ENCODE measurements at places on chromosomes 2 and 18.

GRCh38 chr2:37653093-37653492 is 18.3 kb downstream of the CDC42EP3 start:
- DNase-seq, result no peak

DNA sequence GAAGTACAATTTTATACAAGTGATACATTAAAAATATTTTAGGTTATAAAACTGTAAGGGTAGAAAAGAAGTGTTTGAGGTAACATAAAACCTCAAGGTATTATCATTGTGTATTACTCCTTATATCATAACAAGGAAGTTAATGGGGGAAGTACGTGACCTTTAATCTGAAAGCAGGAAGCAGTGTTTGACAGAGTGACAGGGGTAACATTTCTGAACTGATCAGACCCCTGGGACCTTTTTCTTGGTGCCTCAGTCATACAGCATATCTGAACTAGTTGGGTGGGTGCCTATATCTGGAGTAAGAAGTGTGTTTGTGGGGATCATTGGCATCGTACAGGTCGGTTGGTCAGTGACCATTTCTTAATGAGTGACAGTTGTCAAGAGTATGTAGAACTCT is 43.0 kb downstream of the MALT1 start:
- DNase-seq, result no peak

GRCh38 chr2:67180841-67181240 is 216.3 kb upstream of the ETAA1 start:
- no peak for DNase-seq

DNA sequence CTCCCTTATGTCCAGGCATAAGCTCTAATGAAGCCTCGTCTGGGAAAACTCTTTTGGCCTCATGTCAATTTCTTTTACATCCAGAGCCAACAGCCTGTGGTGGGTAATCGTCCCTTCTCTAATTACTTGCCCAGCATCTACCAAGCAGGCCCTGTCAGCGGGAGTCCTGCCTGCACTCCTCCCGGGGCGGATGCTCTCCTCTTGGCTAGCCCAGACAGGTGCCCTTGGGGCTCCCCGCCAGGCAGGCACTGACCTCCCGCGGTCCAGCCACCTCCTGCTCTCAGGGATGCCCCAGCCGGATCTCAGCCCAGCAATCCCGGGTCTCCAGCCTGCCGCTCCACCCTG is 74.2 kb downstream of the NCAPH start:
- DNase-seq, result no peak

GRCh38 chr18:47143899-47144485 is 6.3 kb downstream of the HDHD2 start:
- no peak for DNase-seq

- DNase-seq, result no peak
Measured at GRCh38 chr2:174815526-174815925, 51.3 kb upstream of the CHRNA1 start.

GRCh38 chr2:24613154-24613814 is 122.2 kb downstream of the NCOA1 start:
- DNase-seq, result peak; percentile 60

- DNase-seq, result no peak
Measured at GRCh38 chr2:95042472-95043271, 17.2 kb downstream of the MAL start.

DNA sequence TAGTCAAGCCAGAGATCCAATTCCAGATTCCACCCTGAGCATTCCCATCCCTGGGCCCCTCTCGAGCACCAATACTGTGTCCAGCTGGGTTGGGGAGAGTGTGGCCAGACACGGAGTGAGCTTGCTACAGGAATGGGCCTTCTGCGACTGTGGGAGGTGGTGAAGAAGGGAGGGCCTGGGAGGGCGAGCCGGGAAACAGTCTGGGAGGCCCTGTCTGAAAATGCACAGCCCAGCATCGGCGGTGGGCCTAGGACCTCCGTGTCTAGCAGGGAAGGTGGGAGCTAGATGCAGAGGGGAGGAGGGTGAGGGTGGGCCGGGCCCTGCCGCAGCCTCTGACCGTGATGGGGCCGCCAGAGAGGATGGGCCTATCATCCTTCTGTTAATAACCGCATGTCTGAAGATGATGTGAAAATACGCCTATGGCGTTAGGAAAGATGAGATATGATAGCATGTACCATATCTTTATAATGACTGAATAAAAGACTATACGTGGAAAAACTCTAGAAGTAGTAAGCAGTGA is 1.9 kb upstream of the OTOS start:
- DNase-seq, result no peak

DNA sequence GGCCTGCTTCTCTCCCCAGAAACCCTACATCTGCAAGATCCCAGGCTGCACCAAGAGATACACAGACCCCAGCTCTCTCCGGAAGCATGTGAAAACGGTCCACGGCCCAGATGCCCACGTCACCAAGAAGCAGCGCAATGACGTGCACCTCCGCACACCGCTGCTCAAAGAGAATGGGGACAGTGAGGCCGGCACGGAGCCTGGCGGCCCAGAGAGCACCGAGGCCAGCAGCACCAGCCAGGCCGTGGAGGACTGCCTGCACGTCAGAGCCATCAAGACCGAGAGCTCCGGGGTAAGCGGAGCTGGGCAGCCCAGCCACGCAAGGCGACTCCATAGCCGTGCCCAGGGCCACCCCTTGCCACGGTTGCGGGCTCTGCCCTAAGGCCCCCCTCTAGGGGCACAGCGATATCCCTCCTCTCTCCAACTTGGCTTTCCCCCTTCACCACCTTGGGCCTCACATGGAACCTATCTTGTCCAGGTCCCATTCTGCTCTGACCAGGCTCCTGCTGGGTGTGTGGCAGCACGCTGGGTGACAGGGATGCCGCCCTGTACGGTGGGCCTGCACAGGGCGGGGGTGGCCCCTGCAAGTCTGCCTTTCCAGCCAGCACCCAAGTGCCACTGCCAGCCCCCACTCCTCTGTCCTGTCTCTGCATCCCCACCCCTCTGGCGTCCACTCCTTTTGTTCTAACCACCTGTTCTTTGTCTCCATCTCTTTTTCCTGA is 248.9 kb downstream of the GLI2 start:
- DNase-seq, result no peak

- no peak for DNase-seq
Measured at GRCh38 chr2:156512451-156512850, 76.3 kb downstream of the GPD2 start.

DNA sequence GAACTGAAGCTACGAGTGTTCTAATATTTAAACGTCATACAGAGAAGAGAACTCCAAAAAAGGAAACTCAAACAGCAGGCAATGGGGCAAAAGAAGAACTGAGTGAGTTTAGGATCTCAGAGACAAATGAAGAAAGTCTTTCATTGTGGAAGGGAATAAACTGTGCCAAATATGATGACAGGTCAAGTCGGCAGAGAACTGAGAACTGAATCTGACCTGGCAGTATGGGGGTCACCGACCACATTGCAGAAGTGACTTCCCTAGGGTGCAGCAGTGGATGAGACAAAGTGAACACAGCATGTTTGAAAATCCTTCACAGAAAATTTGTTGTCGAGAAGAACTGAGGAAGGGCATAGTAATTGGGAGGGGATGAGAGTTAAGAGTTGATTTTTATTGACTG is 55.9 kb downstream of the TTC21B start:
- no peak for DNase-seq

GRCh38 chr2:182666674-182667314 is 49.3 kb upstream of the DNAJC10 start:
- DNase-seq, result no peak

DNA sequence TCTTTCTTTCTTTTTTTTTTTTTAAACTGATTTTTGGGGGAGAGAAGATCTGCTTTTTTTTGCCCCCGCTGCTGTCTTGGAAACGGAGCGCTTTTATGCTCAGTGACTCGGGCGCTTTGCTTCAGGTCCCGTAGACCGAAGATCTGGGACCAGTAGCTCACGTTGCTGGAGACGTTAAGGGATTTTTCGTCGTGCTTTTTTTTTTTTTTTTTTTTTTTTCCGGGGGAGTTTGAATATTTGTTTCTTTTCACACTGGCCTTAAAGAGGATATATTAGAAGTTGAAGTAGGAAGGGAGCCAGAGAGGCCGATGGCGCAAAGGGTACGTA is 587 bp downstream of the MEIS1 start:
- no peak for DNase-seq

DNA sequence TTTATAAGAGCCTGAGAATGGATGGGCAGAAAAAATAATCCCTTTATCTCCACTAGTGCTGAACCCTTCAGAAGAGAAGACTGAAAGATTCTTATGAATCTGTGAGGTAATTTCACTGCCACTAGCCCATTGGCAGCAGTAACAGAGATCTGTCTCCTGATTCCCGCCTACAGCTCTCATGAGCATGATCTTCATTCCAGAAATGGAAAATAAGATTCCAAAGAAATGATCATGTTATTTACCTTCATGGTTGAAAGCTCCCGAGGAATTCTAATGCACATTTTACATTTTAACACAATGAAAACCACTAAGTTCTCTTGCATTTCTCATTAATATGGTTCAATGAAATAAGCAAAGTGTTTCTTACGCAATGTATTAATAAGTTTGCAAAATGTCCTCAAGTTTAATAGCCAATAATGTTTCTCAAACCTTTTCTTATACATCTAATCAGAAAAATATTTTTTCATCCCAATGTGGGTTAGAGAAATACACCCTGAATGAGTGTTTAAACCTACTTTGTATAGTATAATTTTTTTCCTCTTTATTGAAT is 905.6 kb downstream of the TMEM182 start:
- no peak for DNase-seq

DNA sequence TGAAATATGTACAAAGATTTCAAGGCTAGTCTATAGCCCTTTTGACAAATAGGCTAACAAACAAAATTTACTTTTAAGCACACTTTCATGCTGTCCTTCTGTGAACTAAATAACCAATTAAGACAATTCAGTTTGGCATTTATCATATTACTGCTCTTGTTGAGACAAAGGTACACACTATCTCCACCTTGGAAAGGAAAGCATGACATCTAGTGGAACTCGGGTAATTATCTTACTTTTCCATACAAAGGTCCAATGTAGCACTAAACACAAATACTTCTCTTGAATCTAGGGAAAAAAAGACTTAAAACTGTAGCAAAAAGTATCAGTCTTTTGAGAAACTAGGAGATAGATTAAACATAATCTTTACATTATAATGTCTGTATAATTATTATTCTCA is 125.0 kb upstream of the CD226 start:
- DNase-seq, result no peak

DNA sequence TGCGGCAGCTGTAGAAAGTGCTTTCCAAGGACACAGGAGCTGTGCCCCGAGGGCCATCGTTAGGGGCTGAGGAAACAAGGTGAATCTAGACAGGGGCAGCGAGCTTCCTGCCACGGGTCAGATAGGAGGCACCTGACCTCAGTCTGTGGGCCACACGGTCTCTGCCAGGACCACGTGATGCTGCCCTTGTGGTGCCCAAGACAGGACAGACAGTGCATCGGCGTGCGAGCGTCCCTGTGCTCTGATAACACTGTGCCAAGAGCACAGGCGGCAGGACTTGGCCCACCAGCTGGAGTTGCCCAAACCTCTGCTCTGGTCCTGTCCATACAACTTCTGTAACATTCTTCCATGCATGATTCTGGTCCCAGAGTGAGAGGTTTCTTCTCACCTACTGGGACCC is 225.4 kb downstream of the TWIST2 start:
- no peak for DNase-seq

- DNase-seq, result no peak
Measured at GRCh38 chr2:144848423-144848822, 328.5 kb upstream of the ZEB2 start.

GRCh38 chr2:215594766-215595165 is 158.9 kb upstream of the FN1 start:
- DNase-seq, result no peak

- no peak for DNase-seq
Measured at GRCh38 chr2:118987886-118988285, 45.9 kb downstream of the MARCO start.

Measured in WERI-Rb-1 (cell line).